ENCODE measurements at places on chromosomes 6 and 20.

DNA sequence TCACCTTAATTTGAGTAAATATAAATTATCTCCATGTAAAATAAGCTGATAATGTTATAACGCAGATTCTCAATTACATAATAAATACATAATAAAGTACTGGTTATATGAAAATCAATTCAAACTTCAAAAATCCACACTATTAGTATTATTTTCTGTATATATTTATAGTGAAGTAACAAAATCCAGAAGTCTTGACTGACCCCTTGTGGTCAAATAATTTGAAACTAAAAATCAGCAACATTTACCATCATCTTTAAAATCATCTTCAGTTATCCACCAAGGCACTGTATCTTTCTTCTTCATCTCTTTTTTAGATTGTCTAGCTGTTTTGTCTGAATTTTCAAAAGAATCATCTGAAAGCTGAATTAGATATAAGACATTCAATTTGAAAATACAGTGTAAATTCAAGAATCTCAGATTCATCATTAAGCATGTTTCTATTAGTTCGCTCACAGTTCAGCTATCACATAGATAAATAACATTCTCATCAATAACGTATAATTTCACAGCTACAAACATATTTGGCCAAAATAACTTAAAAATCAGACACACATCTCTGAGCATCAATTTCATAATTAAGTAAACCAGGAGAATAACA is 6.5 kb downstream of the CEP162 start:
- DNase-seq, result peak; percentile 11

DNA sequence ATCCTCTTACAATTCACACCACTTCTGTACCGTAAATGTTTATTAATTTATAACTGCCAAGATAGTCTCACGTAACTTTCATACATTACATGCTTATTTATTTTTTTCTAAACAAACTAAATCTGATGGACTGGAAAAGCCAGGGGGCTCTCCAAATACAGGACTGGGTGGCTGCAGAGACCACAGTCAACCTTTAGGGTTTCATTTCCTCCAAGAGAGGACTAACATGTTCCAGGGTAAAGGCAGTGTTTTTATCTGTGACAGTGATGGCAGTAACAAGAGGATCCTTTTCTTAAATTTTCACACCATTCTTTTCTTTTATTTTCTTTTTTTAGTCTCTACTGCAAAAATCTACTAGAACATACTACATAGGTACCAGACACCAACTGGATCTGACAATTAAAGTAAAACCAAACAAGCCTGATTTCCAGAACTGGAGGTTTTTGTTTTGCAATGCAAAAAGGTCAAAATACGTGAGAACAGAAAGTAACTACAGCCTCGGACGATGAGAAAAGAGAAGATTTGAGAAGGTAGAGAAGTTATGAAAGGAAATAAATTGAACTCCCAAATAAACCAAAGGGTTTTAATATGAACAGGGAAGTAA is 1.2 kb downstream of the LMBRD1 start:
- peak; percentile 36 for DNase-seq

- no peak for DNase-seq
These were observed 87.4 kb upstream of the BHLHE23 start for GRCh38 chr20:63093966-63094766.

DNA sequence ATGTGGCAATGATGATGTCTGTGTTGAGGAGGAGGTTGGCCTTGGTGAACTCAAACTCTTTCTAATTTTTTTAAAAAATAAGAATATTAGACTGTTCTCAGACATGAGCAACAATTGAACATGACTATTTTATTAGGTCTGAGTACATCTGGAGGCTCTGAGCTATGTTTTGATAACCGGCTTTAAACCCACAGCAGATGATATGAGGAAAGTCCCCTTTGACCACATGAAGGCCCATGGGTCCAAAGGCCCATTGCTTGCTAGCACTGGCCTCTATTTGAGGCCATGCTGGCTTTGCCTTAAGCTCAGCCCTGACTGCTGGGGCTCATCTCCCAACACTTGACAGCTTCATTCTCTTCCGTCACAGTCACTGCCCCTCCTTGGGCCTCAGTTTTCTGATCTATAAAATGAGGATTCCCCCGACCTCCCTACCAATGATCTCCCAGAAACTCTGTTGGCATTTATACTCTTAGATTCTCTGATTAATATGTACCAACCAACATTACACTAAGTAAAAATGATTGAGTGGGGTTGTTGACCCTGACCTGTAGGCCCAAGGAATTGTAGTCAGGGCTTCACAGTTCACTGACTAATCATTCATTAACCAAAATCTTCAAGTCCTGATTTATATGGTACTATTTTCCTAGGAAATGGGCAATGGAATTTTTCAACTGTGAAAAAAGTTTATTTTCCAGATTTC is 23.9 kb upstream of the TINAG start:
- DNase-seq, result no peak

DNA sequence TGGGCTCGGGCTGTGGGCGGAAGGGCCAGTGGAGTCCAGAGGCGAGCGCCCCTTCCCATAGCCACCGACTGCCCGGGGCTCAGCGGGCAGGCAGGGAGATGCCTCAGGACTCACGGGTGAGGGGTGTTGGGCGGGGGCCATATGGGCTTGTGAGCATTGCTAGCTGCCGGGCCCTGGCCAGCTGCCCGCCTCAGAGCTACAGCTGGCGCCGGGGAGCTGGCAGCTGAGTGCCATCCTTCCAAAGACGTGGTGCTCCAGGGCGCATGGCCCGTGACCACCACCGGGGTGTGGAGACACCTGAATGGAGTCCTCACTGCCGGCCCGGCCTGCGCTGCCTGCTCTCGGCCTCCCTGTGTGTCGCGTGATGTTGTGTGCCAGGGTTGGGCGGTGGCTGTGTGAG is 10.6 kb upstream of the RBBP8NL start:
- DNase-seq, result no peak

- DNase-seq, result no peak
These were observed 6.0 kb upstream of the OR2B6 start for GRCh38 chr6:27951040-27951439.

All from RPMI8226 (cell line).